ENCODE measurements at places on chromosomes 11 and 22.

- no peak for DNase-seq
Observed at GRCh38 chr11:7982582-7983119, 4.5 kb upstream of the EIF3F start.

DNA sequence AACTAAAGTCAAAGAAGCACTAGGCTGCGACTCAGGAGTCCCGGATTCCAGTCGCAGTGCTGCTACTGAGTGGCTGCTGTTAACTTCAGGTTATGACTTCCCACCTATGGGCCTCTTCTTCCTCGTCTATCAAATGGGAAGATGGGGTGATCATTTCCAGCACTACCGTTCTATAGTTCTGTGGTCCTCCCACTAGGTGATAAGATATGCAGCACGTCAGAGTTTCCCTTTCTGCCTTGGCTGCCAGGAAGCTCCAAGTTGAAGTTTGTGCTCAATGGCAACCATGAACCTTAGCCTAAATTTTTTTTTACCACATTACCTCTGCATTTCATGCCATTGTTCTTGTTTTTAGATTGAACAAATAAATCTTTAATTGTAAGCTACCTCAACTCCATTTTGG, 38.7 kb downstream of the ALX4 start:
- no peak for DNase-seq

DNA sequence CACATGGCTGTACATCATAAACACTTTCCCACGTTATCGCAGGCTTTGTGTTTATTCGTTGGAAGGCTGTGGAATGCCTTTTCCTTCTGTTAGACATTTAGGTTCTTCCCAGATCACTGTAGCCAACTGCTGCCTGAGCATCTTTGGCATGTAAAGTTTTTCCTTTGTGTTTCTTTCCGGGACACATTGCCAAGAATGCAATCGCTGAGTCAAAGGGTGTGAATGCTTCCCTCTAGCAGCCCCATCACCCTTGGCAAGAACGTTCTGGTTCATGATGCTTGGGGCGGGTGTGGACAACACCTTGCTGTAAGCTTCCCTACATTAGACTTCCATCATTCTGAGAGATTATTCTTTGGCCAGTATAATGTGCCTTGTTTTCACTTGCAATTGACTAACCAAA, 136.2 kb downstream of the OSBP2 start:
- no peak for DNase-seq

GRCh38 chr11:77074205-77074604, 7.4 kb downstream of the CAPN5 start:
- DNase-seq: no peak

DNA sequence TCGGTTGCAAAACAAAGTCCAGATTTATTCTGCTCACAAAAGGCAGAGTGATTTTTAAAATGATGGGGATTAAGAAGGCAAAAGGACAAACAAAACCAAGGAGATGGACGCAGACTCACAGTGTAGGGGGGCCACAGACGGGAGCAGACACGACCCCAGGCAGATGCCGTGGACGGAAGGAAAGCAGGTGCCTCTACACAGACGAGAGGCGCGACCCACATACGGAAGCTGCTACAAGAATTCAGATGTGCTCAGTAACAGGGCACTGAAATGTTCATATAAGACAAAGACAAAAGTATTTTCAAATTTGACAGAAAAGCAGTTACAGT, 148.9 kb downstream of the BRD1 start:
- no peak for DNase-seq

DNA sequence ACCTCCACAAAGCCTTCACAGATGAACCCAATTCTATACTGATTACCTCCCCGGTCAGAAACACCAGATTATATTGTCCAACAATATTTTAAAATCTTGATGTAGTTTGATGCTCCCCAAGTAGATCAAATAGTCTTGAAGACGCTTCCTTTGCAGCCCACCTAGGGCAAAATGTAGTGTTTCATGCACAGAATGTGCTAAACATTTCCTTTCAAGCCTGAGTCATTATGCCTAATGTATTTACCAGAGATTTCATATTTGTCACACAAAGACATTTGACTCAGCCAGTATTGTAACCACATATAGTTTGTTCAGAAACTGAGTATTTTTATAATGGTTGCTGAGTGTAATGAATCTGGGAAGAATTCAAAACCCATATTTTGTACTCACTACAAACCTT, 1396.8 kb downstream of the LRRC4C start:
- DNase-seq: no peak

DNA sequence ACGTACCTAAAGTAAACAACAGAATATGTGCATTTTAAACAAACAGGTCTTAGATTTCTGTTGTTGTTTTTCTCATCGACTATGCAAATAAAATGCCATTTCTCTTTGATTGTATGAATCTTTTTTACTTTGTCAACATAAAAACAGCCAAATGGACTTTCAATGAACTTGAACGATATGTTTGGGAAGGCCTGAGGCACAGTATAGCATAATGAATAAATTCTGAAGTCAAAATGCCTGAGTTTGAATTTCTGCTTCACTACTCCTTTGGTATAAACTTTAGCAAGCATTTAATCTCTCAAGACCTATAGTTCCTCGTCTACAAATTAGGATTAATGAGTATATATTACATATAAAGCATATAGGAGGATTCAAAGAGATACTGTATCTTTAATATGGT, 1369.9 kb upstream of the TENM4 start:
- no peak for DNase-seq

Measured in activated T-helper 1 cell treated with anti-CD3 and anti-CD28 coated beads, Interleukin-2, amount 50 U/mL, for 16 hours (primary cell).